ENCODE measurements at places on chromosomes 2 and 18.

GRCh38 chr18:35635170-35635569 lies 53.6 kb downstream of the GALNT1 start:
- no peak for DNase-seq

DNA sequence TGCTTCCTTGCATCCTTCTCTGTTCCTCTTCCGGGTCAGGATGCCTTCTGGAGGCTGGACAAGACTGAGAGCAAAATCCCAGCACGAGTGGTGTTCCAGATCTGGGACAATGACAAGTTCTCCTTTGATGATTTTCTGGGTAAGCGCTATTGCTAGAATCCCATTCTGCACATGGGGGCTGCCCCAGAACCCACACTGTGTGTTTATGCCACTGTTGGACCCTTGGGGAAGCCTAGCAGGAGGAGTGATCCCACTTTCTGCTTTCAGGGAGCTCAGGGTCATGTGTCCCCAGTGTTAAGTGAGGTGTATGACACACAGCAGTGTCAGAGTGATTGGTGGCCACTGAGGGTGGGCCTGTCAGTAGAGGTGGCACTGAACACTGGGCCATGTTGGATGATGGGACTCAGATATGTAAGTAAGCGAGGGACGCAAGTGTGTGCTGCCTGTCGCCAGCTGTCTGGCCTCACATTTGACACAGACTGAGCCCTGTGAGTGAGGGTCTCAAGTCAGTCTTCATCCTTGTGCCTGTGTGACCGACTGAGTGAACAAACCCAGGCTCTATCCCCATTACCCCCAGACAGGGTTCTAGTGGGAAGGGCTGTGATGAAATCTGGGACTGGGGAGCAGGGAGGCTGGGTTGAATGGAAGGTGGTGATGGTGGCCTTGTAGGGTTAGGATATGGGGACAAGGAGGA lies 220.9 kb downstream of the DYSF start:
- no peak for DNase-seq

- no peak for DNase-seq
Measured at GRCh38 chr18:76859474-76860339, 37.4 kb downstream of the ZNF236 start.

GRCh38 chr2:12709207-12709522 lies 7.6 kb upstream of the TRIB2 start:
- DNase-seq: no peak

- DNase-seq: no peak
Measured at GRCh38 chr2:99900556-99900955, 241.8 kb downstream of the AFF3 start.

- DNase-seq: no peak
Measured at GRCh38 chr2:108184419-108184818, 55.3 kb upstream of the SULT1C3 start.

DNA sequence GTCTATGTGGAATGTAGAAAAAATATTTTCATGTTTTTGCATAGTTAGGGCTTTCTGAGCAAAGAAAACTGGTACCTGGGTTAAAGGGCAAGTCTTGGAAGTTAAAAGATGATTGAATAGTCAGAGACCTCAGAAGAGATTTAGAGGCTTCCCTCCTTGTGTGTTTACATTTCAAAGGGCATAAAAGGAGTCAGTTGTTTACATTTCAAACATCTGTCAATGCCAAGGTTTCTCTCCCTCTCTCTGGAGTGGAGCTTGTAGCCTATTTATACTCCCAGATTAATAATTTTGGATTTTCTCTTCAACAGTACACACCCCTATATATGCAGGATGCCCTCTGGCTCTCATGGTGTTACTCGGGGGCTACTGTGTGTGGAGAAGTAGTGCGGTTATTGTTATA lies 8.6 kb downstream of the M1AP start:
- DNase-seq: no peak

GRCh38 chr2:11234309-11234708 lies 79.0 kb downstream of the SLC66A3 start:
- DNase-seq: no peak

GRCh38 chr2:16129716-16130540 lies 189.6 kb downstream of the MYCN start:
- peak; percentile 23 for DNase-seq

GRCh38 chr18:65214456-65214855 lies 536.4 kb upstream of the CDH7 start:
- DNase-seq: no peak

- no peak for DNase-seq
Measured at GRCh38 chr2:82089518-82089917, 1785.0 kb upstream of the LRRTM1 start.

GRCh38 chr18:50315100-50315871 lies 27.8 kb upstream of the CXXC1 start:
- no peak for DNase-seq

DNA sequence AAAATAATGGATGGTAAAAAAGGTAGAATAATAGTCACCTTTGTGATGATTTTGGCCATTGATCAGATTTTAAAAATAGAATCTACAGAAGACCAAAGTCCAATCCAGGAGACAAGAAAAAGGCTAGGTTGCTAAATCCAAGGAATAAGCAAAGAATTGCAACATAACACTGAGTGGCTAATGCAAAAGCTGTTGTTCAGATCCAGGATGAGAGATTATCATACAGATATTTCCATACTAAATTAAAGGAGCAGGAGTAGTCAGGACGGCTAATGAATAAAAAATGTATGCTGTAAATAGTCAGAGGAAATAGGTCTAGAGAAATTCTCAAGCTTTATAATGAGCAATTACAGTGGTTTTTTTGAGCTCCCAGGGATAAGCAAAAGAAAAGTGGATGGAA lies 745.9 kb upstream of the ACVR2A start:
- no peak for DNase-seq

DNA sequence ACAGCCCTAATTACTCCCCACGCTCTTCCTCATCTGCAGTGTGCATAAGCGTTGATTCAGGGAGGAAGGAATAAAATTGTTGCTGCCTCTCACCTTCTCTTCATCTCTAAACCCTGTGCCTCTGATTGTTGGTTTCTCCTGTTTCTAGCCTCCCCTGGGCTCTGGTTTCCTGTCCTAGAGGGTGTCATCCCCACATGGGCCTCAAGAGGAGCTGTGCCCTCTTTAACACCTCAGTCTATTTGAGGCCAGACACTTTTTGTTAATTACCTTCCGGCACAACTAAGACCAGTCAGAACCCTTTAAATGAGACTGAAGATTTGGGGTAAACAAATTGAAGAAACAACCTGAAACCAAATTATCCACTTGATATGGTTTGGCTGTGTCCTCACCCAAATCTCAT lies 9.7 kb downstream of the CTAGE1 start:
- no peak for DNase-seq

- no peak for DNase-seq
Measured at GRCh38 chr2:119122663-119123062, 35.9 kb downstream of the C1QL2 start.

DNA sequence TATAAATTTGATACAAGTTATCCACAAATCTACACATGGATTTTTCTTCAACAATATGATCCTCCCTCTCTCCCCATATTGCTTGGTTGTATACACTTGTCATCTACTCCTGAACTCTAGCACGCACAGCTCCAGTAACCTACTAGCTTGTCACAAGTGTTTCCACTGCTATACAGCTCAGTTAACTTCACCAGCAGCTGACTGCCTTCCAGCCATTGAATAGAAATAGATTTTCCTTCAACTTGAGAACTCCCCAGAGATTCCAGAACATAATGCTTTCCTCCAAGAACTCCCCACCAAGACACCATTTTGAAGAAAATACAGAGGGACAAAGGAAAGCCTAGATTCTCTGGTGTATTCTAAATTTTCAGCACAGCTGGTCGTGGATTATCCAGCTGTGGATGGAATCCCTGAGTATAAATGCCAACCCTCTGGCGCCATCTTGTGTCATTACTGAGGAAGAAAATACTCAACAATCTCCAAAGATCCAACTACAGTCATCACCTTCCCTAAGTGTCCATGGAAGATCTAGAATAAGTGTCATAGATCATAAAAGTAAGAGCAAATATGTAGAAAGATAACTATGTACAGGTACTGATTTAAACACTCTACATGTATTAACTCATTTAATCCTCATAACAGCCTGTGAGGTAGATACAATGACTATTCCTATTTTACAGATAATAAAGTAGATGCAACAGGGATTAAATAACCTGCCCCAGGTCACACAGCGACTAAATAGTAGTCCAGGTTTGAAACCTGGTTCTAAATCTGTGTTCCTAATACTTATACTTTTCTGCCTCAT lies 156.7 kb downstream of the ARHGAP28 start:
- no peak for DNase-seq

- peak; percentile 43 for DNase-seq
Measured at GRCh38 chr2:190343536-190344275, at the start of gene INPP1. Gene INPP1, plus strand, starts transcription at chr2:190343589. Its CDS starts 16,514 bp downstream, at chr2:190360103.

DNA sequence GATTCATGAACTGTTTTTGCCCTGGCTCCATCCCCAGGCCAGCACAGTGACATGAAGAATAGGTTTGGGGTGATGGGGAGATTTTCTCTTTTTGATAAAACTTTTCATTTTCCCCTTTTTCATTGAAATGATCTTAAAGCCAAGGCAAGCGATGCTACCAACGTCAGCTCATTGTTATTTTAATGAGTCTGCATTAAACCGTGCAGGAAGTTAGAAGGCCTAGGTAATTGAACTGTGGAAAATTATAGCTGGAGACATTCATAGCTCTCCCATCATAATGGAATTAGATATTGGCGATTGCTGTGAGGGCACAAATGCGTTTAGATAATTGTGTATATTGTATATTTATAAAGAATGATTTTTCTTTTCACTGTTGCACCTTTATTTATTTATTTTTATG lies 33.2 kb downstream of the SMARCAL1 start:
- DNase-seq: no peak

Measured in stimulated activated effector memory CD8-positive, alpha-beta T cell treated with anti-CD3 and anti-CD28 coated beads, Interleukin-12 subunit alpha, Interleukin-12 subunit beta, amount 100 ng/mL, for 72 hours (primary cell).